ENCODE measurements at places on chromosomes 11 and 22. TPM values are rescaled to one million over a fixed set of nuclear protein-coding genes. Genes with fewer than 3 reads are reported as not detected.

GRCh38 chr11:125235071-125235471, 70.5 kb downstream of the PKNOX2 start:
- DNase-seq: no peak

DNA sequence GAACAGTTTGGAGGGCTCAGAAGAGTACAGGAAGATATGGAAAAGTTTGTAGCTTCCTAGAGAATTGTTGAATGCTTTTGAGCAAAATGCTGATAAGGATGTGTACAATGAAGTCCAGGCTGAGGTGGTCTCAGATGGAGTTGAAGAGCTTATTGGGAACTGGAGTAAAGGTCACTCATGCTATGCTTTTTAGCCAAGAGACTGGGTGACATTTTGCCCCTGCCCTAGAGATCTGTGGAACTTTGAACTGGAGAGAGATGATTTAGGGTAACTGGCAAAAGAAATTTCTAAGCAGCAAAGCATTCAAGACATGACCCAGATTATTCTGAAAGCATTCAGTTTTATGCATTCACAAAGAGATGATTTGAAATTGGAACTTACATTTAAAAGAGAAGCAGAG, 27.9 kb upstream of the CABP2 start:
- DNase-seq: no peak

- DNase-seq: no peak
Measured at GRCh38 chr11:120867531-120867930, 156.4 kb upstream of the TBCEL start.

- no peak for DNase-seq
Measured at GRCh38 chr11:107427569-107428180, 29.9 kb downstream of the CWF19L2 start.

DNA sequence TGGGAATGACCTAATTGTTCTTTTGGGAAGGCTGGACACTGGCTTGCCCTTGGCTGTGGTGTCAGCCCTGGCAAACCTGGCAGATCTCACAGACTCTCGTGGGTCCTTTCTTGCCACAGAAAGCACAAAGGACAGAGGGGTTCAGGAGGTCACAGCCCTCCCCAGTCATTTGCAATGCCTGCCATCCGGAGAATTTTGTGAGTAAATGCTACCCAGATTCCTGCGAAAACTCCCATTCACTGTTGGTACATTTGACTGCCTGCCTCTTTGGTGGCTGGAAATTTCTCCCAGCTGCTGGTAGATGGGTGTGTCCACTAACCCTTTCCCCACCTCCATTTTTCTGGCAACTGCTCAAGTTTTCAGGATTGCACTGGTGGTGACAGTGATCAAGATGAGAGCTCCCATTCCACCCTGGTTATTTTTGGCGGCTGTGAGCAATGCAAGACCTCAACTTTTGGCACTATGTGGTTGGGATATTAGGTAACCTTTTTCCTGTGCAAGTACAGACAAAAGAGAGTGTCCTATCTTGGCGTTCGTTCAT, 155.7 kb downstream of the NAV2 start:
- no peak for DNase-seq

DNA sequence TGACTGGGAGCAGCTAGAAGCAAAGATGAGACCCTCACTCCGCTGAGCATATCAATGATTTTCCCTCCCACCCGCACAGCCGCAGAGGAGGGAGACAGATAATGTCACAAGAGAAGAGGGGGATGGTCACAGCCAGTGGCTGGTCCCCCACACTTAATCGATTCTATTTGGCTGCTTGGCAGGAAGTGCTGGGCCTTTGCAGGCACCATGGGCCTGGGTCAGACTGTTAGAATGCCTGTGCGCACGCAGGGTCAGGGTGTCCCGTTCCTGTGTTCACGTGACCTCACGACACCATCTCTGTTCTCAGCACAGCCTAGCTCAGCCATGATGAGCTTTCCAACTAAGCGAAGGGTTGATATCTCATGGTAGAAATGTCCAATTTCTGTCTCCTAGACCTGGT, 107.0 kb downstream of the MYO18B start:
- no peak for DNase-seq

GRCh38 chr11:12979928-12980689, 29.0 kb upstream of the RASSF10 start:
- DNase-seq: no peak

DNA sequence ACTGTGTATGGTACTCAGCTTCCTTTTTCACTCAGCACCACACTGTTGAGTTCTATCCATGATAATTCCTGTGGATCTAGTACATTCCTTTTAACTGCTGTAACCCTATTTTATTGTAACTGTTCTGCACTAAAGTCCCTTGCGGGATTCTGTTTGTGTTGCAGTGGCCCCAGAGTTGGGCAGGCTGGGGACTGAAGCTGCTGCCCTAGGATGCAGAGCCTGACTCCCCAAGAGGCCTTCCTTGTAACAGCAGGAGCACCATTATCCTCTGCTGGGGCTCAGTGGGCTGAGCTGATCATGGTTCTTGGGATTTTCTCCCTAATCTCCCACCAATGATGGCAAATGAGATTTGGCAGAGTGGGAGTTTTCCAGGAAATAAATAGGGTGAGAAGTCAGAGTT, 77.7 kb downstream of the CABIN1 start:
- no peak for DNase-seq

DNA sequence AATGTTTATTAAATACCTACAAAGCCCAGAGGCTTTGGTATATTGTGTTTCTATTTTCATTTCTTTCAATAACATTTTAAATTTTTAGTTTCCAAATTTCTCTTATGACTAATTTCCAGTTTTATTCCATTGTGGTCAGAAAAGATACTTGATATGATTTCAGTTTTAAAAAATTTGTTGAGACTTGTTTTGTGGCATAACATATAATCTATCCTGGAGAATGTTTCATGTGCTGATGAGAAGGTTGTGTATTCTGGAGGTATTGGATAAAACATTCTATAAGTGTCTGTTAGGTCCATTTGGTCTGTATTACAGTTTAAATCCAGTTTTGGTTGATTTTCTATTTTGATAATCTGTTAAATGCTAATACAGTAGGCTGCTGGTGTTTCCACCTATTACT, 9.8 kb upstream of the RAG1 start:
- no peak for DNase-seq

GRCh38 chr22:20724676-20725454, 49.0 kb upstream of the SERPIND1 start:
- no peak for DNase-seq

Gene DDI1
- not detected for total RNA-seq

Gene MED15
- total RNA-seq: 103 TPM

Gene F2
- not detected for total RNA-seq
